ENCODE measurements at places on chromosomes 5 and 9.
A peak's percentile ranks its signal among the peaks of the same experiment; 100 is the strongest.

GRCh38 chr9:93682155-93682968 lies 106.0 kb downstream of the PHF2 start:
- DNase-seq, result peak; percentile 42

GRCh38 chr9:20592673-20593072 lies 29.6 kb downstream of the MLLT3 start:
- no peak for DNase-seq

GRCh38 chr5:98975682-98976407 lies 47.0 kb upstream of the CHD1 start:
- DNase-seq, result no peak

DNA sequence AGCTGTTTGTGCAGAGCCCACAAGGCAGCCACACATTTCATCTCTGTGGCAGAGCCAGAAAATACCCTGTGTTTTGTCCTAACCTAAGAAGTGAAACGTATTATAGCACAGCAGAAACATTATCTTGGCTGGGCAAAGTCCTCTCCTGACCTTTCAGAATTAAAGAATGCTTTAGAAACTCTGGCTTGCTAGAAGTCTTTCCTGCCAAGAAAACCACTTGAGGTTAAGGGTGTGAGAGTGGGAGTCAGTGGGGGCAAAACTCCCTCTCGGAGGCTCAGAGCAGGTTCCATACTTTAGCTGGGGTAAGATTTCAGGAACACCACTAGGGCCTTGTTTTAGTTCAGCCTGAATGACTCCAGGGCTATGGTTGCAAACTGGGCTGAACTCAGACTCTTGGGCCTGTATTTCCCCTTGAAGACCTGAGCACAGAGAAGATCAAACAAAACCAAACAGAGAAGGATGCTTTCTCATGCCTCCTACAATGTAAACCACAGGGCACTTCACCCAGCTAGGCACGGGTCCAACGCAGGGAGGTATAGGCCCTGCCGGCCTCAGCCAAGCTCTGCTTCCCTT lies 48.0 kb downstream of the ZNF366 start:
- no peak for DNase-seq

DNA sequence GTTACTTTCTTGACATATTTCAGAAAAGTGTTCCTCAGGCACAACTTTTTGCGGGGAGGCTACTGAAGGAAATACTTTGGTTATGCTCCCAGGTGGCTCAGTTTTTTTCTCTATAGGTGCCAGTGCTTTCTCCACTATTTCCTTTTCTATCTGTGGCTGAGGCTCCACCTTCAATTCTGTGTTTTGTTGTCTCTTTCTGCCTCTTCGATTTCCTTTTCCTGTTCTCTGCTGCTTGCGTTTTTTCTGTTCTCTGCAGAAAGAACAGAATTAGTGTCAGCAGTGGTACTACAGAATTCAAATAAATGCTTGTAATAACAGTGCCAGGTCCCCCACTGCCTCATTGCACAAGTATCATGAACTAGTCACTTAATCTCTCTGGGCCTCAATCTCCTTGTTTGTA lies 7.0 kb downstream of the HEMGN start:
- no peak for DNase-seq

GRCh38 chr9:76351006-76351405 lies 43.2 kb downstream of the RFK start:
- DNase-seq, result no peak

- no peak for DNase-seq
Observed at GRCh38 chr9:73174330-73174980, 22.8 kb downstream of the ANXA1 start.

GRCh38 chr9:90018688-90019087 lies 413.9 kb downstream of the GADD45G start:
- no peak for DNase-seq

- DNase-seq, result no peak
Observed at GRCh38 chr5:142837081-142837725, 67.0 kb downstream of the ARHGAP26 start.

GRCh38 chr5:3386637-3387036 lies 209.0 kb upstream of the IRX1 start:
- DNase-seq, result no peak

- no peak for DNase-seq
Observed at GRCh38 chr5:13625616-13626198, 318.8 kb downstream of the DNAH5 start.

GRCh38 chr5:60207040-60207439 lies 313.5 kb upstream of the PDE4D start:
- DNase-seq, result no peak

GRCh38 chr5:167899490-167900070 lies 391.9 kb upstream of the WWC1 start:
- DNase-seq, result no peak

DNA sequence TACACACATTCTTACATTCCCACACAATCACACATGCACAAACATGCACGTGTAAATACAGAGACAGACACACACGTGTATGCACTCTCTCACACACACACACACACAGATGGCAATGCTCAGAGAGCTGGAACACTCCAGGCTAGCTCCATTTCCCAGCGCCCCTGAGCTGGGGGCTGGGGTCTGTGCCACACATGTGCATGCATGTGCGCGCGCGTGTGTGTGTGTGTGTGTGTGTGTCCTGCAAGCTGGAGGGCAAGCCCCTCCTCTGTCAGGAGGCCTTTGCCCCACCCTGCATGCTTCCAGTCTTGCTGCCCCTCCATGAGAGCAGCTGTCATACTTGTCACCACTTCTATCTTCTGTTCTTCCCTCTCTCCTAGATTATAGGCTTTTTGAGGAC lies 16.6 kb upstream of the S1PR3 start:
- no peak for DNase-seq

DNA sequence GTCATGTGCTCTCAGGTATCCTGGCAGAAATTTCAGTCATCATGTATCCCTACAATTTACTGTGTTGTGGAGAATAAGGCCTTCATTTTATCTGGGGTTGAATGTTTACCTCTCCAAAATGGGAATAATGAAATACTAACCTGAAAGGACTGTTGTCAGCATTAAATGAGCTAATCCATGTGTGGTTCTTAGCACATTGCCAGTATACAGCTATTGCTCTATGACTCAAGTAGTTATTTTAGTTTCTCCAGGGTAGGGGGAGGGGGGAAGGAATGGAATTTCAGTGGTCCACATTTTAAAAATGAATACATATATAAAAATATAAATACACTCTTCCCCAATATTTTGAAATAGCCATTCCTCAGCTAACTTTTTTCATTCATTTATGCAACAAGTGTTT lies 3.5 kb downstream of the PAM start:
- no peak for DNase-seq

DNA sequence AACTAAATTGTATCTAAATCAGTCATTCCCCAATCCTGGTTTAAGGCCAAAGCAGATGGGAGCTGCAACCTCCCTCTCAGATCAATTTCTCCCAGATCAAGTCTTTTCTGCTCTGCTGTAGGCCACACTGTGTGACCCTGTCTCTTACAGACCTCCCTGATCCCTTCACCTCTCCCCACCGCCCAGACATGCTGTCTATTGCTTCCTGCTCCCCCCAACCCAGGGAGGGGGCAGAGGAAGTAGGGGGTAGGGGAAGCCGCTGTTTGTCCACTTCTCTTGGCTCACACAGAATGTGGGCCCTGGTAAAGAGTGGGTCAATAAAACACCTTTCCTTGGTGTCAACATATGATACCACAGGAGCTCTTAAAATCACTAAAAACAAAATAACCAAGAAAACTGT lies 226.3 kb downstream of the ENC1 start:
- no peak for DNase-seq

- DNase-seq, result no peak
Observed at GRCh38 chr5:111755942-111756381, 1.0 kb downstream of the NREP start.

DNA sequence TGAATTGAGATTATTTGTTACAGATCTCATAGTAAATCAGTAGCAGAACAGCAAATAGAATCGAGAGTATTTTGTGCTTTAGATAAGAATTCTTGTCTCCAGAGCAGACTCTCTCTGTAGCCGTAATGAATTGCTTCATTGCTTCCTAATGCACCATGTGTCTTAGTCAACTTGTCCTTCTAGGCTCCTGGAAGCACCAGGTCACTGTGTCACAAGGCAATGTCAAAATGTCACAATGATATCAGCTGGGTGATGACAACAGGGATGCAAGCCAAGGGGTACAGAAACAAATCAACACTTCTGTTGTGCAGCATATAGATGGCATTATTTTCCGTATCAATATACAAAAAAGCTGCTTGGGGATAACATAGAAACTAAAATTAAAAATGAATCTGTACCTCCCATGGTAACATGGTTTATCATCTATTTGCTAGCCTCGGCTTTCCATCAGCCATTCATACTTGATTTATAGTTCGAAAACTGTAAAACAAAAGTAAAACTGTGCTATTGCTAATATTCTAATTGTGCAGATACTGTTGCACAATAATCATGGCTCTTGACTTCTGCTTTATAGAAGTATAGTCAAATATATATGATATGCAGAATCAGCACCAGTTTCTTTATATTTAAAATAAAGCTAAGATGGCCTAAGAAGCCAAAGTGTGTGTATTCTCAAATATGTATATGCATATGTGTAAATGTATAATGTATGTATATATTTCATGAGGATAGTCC lies 435.9 kb upstream of the TLE4 start:
- DNase-seq, result no peak

DNA sequence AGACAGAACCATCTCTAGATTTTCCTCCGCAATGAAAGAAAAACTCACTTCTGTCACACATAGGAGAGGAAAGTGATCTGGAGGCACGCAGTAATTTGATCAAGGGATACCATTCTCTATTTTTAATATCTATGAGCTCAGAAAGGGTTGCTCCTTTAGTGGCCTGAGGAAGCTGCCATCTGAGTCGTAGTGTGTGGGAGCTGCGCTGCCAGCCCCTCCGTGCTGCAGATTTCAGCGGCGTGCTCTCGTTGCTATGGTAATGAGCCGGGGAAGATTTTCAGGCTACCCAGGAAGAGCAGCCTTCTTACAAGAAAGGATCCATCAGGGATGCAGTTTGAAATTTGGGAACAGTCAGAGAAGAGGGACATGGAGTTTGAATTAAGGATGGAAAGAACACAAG lies 17.1 kb upstream of the GOLM1 start:
- DNase-seq, result no peak

DNA sequence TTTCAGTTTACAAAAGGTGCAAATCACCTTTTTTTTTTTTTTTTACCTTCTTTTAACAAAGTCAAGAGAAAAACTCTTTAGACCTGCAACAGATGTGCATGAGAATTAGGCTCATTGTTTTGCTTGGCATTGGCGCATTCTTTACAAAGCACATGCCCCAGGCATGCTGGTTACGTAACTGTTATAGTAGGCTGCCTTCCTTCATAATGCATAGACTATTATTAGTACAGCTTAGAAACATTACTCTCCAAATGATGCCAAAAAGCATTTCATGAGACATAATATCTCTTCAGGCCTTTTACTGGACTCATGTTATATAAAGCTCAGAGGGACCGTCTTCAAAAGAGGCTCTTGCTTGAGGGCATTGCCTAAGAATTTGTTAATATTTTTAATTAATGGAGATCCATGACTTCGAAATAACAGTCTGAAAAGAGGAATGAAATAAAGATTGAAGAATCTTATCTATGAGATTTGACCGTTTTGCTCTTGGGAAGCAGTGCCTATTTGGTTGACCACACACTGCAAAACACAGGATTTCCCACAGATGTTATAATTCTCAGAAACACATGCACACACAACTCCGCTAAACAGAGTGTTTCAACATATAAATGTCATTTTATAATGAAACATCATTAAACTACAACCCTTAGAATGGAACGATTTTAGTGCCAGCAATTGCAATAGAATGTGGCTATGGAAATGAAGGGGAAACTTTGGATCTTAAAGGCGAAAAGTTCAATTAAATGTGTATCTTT lies 478.7 kb downstream of the PRR16 start:
- no peak for DNase-seq

- no peak for DNase-seq
Observed at GRCh38 chr5:5158472-5158895, 18.4 kb downstream of the ADAMTS16 start.

DNA sequence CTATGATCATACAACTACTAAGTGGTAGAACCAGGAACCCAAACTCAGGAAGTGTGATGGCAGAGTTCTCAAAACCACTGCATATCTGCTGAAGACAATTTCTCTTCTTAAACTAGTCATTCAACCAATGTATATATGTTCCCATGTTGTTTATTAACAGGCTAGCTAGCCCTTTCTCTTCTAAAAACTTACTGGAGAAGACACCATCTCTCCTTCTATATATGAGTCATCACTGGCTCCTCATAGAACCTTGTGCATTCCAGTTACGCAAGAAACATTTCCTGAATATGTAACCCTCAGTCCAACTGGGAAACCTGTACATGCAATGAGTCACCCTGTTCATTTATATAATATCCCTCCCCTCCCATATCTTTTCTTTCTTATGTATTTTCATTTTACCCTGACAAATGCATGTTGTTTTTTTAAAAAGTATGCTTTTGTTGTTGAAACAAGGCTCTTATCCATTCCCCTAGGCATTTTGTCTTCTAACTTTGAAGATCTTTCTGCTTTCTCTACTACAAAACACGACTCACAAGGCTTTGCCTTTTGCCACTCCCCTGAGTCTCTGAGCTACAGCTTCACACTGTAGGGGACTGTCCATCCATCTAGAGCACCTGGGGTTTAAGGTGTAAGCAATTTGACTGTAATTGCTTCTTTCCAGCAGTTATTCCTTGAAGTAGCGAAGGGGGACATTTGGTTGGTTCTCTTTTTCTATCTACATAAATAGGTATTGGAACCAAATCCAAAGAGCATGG lies 119.5 kb downstream of the ANXA1 start:
- no peak for DNase-seq

DNA sequence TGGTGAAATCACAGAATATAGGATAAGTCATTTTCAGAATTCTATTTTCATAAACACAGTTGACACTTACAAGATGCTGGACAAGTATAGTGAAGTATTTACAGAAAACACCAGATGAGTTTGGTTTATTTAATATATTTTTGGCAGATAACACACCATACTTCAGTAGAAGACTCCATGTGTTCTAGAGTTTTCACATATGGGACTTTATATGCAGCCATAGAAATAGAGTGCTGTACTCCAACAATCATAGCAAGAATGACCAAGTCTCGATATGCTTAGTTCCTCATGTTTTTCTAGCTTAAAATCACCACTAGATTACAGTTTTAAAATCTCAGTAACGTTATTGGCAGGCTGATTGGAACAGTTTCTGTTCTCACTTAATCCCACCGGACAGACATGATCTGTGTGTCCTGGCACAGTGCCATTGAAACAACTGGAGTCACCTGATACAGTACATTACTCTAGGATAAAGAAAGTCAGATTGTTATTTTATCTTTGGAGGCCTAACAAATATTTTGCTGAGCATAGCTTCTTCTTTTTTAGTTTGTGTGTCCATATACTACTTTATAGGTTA lies 45.8 kb upstream of the ERBIN start:
- no peak for DNase-seq

- DNase-seq, result no peak
Observed at GRCh38 chr5:95445995-95446394, 54.8 kb downstream of the FAM81B start.

DNA sequence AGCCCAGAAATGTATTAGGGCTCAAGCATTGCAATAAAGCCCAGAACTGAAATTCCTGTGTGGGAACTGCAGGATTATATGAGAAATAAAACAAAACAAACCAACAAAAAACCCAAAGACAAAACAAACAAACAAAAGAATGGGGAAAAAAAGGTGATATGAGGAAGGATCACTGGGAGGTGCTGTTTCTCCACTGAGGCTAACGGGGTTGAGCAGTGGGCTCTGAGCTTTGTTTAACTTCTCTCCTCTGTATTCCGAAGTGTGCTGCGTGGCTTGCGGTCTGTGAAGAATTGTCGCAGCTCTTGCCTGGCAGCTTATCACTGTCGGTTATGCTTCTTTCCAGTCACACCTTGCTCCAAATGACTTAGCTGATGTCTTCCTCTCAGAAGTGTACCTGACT lies 106.3 kb downstream of the TENT4A start:
- DNase-seq, result no peak

Measured in stimulated activated CD4-positive, alpha-beta T cell treated with anti-CD3 and anti-CD28 coated beads, Interleukin-4, amount 100 ng/mL, for 48 hours (primary cell).